ENCODE measurements at places on chromosomes 13 and 19. TPM values are rescaled to one million over a fixed set of nuclear protein-coding genes. Genes with fewer than 3 reads are reported as not detected.

KIR3DL2 gene
- total RNA-seq, result not detected

ZNF350 gene
- total RNA-seq, result 4.4 TPM

KLHL1 gene
- not detected for total RNA-seq

MBD3L3 gene
- not detected for total RNA-seq

NLRP11 gene
- not detected for total RNA-seq

ZNF331 gene
- 8.6 TPM for total RNA-seq

ZNF738 gene
- total RNA-seq, result 6.5 TPM

LMO7 gene
- 4.6 TPM for total RNA-seq

LILRB2 gene
- not detected for total RNA-seq

KLK2 gene
- not detected for total RNA-seq

NCAN gene
- total RNA-seq, result not detected

ZFP28 gene
- 8.6 TPM for total RNA-seq

ZNF835 gene
- total RNA-seq, result not detected

CRX gene
- not detected for total RNA-seq

Data from foreskin keratinocyte (primary cell).